ENCODE measurements at places on chromosomes 12 and 14. TPM values are rescaled to one million over a fixed set of nuclear protein-coding genes. Genes with fewer than 3 reads are reported as not detected.
A peak's percentile ranks its signal among the peaks of the same experiment; 100 is the strongest.

GRCh38 chr12:120101617-120102016, 14.9 kb downstream of the RAB35 start:
- DNase-seq: no peak

DNA sequence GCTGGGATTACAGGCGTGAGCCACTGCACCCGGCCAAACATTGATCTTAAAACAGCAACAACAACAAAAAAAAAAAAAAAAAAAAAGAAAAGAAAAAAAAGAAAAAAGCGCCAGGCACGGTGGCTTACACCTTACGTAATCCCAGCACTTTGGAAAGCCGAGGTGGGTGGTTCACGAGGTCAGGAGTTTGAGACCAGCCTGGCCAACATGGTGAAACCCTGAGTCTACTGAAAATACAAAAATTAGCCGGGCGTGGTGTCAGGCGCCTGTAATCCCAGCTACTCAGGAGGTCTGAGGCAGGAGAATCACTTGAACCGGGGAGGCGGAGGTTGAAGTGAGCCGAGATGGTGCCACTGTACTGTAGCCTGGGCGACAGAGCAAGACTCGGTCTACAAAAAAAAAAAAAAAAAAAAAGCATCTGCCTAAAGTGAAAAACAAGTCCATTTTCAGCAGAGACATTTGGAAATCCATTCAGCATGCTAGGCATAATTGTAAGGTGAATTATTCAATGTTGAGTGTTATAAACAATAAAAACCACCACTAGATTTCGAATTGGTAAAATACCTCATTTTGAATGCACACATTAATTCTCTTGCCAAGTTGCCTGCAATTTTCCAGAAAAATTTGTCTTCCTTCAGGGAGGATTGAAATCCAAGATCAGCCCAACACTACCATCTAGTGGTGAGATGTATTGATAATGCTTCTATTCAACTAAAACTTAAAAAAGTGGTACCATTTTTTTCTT, 8.0 kb upstream of the CERS5 start:
- no peak for DNase-seq

DNA sequence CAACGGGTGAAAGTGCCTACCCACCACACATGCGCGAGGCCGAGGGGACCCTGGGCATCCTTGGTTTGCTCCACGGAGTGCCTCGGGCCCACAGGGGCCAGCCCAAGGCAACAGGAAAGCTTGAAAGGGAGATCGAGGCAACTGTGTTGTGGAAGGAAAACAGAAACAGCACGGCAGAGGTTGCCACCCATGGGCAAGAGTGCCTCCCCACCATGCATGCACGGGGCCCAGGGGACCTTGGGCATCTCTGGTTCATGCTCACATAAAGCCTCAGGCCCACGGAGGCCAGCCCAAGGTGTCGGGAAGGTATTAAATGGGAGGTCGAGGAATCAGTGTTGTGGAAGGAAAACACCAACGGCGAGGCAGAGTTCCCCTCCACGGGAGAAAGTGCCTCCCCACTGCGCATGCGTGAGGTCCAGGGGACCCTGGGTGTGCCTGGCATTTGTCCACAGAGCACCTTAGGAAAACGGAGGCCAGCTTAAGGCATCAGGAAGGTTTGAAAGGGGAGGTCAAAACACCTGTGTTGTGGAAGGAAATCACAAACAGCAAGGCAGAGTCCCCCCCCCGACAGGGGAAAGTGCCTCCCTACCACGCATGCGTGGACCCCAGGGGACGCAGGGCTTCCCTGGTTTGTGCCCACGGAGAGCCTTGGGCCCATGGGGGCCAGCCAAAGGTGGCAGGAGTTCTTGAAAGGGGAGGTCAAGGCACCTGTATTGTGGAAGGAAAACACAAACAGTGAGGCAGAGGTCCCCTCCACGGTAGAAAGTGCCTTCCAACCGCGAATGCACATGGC, 367.3 kb downstream of the ALG10 start:
- DNase-seq: no peak

GRCh38 chr12:76106631-76107030, 22.1 kb upstream of the NAP1L1 start:
- DNase-seq: no peak

- DNase-seq: no peak
Measured at GRCh38 chr12:102638777-102639176, 158.4 kb upstream of the IGF1 start.

- DNase-seq: no peak
Measured at GRCh38 chr12:41980390-41980789, 164.3 kb downstream of the GXYLT1 start.

Gene NOVA1
- total RNA-seq: 72.0 TPM

GRCh38 chr12:2098852-2099251, 46.1 kb downstream of the CACNA1C start:
- DNase-seq: no peak

- no peak for DNase-seq
Measured at GRCh38 chr14:64865992-64866391, 13.7 kb downstream of the SPTB start.

DNA sequence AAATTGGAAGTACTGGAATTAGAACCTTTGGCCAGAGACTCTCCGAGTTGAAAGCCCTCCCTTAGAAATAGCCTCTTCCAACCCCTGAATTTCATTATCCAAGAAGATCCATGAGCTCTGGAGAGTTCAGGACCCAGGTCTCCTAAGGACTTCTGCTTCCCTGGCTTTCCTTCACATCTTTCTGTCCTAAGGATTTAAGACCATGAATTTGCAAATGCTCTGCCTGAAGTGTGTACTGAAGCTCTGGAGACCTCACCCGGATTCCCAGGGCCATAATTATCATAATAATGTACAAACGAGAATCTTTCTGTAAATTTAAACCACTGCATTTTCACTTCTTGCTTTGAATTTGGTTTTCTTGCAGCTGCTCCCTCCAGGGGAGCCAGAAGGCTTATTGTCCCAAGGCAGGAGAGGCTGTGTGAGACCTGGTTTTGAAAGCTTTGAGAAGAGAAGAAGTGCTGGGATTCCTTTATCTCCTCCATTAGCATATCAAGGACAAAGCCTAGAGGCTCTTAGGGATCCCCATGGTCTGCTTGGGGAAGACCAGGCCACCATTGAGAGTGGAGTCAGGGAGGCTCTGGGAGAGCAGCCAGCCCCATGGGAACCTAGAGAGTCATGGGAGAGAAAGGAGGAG, 41.1 kb downstream of the GLRX5 start:
- DNase-seq: no peak

DNA sequence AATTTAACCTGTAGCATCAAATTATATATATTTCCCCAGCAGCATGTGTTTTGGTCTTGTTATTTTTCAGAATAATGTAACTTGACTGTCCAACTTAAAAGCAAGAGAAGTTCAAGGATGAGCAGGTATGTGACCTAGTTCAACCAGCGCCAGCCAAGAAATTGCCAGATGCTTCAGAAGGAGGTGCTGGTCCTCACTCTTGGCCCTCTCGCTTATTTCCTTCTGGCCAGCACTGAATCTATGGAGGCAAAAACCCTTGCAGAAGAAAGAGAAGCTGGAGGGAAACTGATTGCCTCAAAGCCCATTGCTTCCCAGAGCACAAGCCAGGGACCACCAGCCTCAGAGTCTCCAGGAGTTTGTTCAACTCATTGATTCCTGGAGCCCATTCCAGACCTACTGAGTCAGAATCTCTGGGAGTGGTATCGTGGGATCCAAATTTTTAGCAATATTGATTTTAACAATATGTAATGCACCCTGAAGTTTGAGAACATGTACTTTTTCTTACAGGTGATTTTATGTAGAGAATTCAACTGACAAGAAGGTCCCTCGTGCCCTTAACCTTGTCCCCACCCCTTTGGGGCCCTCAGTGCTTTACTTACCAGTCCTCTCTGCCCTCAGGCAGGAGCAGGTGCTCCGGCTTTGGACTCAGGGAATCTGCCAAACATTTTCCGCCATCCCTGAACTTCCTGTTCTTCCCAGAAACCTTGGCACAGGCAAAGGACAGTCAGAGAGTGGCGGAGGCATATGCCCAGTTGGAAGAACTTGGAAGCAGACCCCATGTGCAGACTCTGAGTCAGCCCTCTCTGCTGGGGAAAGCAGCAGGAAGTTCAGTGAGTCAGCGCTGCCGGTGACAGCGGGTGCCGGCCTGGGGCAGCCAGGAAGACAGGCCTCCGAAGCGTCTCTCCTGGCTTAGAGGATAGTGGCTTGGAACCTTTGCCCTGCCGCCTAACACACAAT, 10.4 kb downstream of the BEST3 start:
- peak; percentile 68 for DNase-seq

DNA sequence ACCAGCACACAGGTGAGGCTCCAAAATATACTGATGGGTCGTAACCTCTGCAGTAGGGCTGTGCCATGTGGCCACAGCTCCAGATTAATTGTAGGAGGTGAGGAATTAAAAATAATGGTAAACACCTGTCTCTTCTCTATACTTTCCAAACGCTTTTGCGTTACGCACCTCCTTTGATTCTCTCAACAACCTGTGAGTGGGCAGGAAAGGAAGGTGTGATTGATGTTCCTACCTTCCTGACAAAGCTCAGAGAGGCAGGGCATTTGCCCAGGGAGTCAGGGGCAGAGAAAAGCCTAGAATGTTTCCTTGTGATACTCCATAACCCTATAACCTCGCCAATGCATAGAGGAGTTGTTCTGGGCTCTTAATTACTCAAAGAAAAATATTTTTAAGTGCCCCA, 124.9 kb downstream of the PRMT8 start:
- DNase-seq: no peak

Measured in breast epithelium (tissue), 4 donors.